T-cell (primary cell): ENCODE measurements at places on chromosomes 16 and 17.

- no peak for DNase-seq
Measured at GRCh38 chr17:62619417-62620155, 7.9 kb upstream of the MRC2 start.

DNA sequence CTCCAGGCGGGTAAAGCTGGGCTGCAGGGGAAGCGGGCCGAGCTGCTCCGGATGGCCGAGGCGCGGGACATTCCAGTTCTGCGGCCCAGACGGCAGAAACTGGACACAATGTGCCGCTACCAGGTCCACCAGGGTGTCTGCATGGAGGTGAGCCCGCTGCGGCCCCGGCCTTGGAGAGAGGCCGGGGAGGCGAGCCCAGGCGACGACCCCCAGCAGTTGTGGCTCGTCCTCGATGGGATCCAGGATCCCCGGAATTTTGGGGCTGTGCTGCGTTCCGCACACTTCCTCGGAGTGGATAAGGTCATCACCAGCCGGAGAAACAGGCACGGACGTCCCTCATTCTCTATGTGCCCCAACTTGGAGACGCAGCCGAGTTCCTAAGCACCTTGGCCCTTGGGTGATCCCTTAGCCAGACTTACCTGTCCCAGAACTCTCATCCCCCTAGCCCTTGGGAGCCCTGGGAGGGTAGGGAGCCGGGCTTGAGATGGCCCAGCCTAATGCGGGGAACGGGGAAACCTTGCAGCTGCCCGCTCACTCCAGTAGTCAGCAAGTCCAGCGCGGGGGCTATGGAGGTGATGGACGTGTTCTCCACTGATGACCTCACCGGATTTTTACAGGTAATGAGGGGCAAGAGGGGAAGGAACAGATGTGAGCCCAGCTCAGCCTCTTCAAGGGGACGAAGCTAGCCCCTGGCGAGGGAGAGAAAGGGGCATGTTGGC is 806 bp downstream of the MRM1 start:
- DNase-seq, result no peak

DNA sequence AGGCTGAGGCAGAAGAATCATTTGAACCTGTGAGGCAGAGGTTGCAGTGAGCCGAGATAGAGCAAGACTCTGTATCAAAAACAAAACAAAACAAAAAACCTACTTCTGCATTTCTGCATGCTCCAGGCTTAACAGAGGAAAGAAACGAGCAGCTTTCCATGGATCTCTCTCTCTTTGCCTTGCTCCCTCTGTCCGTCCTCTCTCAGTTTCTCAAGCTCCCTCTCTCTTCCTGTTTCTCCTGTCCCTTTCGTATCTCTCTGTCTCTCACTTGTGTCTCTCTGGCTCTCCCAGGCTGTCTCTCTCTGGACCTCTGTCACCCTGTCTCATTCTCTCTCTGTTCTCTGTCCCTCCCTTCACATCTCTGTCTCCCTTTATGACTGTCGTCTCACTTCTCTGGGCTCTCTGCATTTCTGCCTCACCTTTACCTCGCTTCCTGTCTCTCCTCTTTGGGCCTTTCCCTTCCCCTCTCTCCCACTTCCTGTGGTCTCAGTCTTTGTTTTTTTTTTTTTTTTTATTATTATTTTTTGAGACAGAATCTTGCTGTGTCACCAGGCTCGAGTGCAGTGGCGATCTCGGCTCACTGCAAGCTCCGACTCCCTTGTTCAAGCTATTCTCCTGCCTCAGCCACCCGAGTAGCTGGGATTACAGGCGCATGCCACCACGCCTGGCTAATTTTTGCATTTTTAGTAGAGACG is 4.1 kb upstream of the PITPNA start:
- no peak for DNase-seq

- DNase-seq, result no peak
Measured at GRCh38 chr16:66508248-66508913, 41.5 kb downstream of the TK2 start.

DNA sequence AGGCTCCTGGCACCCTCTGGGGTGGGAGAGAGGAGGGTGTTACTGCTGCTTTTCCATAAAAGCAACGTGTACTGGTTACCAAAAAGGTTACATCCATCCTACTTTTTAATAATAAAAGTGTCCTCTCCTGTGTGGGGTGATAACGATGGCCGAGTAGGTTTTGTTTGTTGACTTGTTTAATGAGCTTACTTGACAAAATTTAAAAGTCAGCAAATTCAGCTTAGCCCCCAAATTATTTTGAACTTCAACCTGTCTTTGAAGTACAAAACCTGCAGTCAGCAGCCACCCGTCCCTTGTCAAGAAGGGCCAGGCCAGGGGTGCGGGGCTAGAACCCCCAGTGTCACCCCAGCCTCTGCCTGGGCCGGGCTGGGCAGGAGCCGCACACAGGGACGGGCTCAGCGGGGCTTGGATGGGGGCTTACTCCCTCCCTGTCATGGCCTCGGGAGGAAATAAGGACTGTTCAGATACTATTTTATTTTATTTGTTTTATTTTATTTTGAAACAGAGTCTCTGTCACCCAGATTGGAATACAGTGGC is 103.9 kb upstream of the CHMP6 start:
- no peak for DNase-seq

GRCh38 chr17:44345454-44346026 is 438 bp downstream of the GRN start:
- peak; percentile 55 for DNase-seq

GRCh38 chr16:2833776-2834175 is 3.7 kb downstream of the ZG16B start:
- DNase-seq, result no peak

GRCh38 chr17:58324056-58324408 is 4.6 kb downstream of the TSPOAP1 start:
- no peak for DNase-seq

DNA sequence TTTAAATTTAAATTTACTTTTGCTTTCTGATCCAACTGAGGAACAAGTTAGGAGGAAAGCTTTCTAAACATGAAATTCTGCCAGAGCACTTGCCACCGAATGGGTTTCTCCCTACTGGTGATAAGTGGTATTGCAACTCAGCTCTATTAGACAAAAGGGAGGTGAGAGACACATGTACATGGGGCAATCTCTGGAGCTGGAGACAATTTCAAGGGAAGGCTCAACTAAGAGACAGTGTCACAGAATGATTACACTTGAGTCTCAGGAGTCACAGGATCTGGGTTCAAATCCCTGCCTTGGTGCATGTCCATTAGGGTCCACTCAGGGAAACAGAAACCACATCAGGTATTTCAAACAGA is 37.4 kb downstream of the SOCS1 start:
- no peak for DNase-seq

GRCh38 chr17:75565066-75565465 is 22.5 kb upstream of the MYO15B start:
- DNase-seq, result no peak

DNA sequence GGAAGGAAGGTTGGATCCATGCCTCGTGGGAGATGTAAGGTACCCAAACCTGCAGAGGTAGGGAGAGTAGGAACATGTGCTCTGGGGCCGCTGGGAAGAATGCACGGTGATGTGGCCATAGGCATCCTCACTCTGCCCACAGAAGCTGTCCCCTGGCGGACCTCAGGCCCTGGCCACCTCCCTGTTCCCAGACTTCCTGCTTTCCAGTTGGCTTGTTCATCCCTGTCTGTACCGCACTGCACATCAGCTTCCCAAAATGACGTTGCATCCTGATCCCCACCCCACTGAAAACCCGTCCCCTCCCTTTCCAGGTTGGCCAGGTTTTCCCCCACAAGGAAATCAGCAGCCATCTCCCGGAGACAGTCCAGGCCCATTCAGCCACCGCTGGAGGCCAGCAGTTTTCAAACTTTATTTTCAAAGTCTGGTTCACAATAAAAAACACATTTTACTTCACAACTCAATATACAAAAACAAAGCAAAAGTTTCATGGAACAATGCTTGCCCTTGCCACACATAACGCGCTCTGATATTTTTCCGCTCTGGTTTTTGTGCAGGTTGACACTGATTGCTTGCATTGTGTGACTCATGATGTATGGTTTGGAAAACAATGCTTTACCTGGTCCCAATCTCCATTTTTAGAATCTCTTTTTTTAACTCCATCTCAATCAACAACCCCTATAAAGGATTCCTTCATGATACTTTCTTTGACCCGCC is 143.0 kb downstream of the GAS7 start:
- DNase-seq, result no peak

DNA sequence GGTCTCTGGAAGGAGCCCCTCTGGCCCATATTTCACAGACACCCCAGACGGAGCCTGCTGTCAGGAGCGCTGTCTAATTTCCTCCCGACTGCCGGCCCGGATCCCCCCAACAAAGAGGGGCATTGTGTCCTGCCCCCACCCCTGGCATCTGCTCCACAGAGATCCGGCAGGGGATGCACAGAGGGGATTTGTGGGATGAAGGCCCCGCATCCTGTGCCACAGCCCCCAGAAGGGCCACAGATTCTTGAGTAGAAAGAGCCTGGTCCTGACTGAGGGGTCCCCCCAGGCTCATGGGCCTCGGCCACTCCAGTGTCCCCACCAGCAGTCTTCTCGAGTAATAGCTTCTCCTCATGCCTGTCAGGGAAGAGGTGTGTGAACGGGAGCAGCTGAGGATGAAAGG is 29.5 kb downstream of the MEOX1 start:
- DNase-seq, result no peak

GRCh38 chr17:79781012-79781650 is 3.2 kb downstream of the CBX2 start:
- DNase-seq, result no peak

DNA sequence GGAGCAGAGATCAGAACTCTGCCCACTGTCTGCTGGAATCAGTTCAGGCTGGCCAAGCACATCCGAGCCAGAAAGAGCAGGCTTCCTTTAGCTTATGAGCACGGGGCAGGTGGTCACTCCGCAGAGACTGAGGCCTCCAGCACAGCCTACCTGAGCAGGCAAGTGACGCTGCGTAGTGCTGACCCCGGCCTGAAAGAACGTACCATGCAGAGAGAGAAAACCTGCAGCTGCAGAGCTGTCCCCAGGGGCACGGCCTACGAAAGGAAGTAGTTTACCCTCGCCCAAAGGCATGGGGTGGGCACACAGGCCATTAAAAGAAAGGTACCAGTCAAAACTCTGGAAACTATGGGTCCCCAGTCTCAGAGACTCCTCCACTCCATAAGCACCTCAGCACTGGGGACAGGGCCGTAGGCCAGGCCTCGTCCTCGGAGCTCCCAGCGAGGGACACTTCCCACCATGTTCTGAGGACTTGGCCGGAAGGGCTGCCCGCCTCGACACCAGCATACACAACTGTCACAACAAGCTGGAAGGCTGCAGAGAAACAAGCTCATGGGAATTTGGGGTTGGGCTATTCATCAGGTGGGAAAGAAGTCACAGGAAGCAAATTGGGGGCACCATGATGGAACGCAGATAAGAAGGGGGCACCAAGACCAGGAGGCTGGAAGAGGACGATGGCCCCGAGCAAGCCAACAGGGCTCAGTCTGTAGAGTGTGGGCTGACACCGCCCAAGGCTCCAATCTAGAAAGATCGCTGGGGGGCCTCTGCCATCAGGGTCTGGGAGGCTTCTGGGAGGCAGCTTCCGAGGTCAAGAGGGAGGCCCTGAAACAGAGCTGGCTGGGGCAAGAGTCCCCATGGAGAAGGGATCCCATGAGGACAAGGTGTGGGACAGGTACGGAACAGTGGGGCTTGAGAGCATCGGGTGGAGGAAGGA is 21.2 kb downstream of the MEAK7 start:
- no peak for DNase-seq

DNA sequence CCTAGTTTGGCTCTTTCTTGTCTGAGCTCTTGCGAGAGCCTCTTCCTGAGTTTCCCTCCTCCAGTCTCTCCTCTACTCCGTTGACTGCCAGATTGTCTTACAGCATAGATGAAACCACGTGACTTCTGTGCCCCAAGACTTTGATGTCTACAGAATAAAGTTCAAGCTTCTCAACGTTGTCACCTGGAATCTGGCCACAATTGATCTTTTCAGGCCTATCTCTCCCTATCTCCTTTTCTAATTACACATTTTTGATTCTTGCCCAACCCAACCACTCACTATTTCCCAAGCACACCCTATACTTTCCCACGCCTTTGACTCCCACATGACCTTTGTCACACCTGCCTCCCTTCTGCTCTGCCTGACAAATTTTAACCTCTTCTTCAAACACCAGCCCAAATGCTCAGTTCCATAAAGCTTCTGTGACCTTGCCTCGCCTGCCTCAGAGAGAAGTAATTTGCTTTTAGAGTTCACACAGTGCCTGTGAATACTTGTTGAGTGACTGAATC is 52.4 kb upstream of the PMFBP1 start:
- no peak for DNase-seq

GRCh38 chr17:2405247-2405926 is 4.5 kb upstream of the MNT start:
- DNase-seq, result no peak

DNA sequence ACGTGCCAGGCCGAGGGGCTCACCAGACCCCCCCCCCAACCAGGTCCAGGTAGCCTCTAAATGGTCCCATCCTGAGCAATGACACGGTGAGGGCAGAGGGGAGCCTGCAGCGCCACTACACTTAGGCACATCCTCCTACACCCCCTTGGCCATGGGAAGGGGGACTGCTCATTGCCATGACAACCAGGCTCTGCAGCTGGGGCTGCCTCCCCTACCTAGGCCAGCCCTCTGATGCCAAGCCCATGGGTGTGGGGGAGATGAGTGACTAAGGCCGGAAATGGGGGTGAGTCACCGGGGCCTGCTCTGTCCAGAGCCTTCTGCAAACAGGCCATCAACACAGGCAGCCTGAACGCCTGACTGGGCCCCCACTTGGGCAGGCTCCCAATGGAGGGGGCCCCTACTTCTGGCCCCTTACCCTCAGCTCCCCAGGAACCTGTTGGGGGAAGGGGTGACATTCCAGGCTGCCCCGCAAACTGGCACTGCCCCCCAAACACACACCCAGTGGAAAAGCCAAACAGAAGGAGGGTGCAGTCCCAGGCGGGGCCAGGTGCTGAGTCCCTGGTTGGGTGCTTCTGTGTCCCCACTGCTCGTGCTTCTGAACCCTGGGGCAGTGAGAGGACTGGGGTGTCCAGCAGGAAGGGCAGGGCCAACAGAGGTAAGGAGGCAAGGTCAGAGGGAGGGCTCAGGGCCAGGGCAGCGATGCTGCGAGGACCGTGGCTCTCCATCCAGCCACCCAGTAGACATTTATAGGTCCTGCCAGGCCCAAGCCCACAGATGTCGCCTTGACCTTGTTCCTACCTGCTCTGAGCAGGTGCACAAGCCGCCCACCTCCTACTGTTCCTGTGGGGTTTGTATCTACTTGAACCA is 8.2 kb downstream of the PLCD3 start:
- DNase-seq, result no peak

GRCh38 chr17:45256114-45256966 is 5.6 kb downstream of the SPATA32 start:
- peak; percentile 23 for DNase-seq

DNA sequence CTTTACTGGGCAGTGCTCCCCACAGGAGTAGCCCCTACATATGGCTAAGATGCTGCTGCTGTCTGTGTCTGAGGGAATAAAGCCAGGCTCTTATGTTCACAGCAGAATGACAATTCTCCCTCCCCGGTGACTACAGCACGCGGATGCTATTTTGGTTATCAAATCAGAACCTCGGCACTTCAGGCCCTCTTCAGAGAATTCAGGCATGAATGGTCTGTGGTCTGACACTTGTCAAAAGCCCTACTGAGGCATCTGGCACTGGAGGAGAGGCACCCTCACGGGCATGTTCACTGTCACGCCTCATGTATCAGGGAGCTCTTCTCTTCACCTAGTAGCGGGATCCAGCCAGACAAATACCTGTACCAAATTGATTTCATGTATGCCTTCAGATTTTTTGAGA is 30.4 kb downstream of the KIAA0513 start:
- DNase-seq, result no peak
